ENCODE measurements at places on chromosomes 16 and 17.

- no peak for DNase-seq
- H3K27me3 ChIP-seq, result peaks cover 28% of the 10 kb centered on the region
- no peak overlapping the region for H3K27ac ChIP-seq
- H3K4me3 ChIP-seq, result no peak overlapping the region
These were observed 203.5 kb upstream of the N4BP1 start for GRCh38 chr16:48813485-48813884.

GRCh38 chr16:82655720-82656490, 29.1 kb downstream of the CDH13 start:
- H3K27ac ChIP-seq, result peak overlapping the region; percentile 88
- H3K27me3 ChIP-seq, result peaks cover 5% of the 10 kb centered on the region
- H3K36me3 ChIP-seq, result peaks cover 6% of the 10 kb centered on the region
- peaks cover 76% of the 10 kb centered on the region for H3K4me1 ChIP-seq
- DNase-seq, result no peak
- peak overlapping the region; percentile 64 for H3K4me3 ChIP-seq

DNA sequence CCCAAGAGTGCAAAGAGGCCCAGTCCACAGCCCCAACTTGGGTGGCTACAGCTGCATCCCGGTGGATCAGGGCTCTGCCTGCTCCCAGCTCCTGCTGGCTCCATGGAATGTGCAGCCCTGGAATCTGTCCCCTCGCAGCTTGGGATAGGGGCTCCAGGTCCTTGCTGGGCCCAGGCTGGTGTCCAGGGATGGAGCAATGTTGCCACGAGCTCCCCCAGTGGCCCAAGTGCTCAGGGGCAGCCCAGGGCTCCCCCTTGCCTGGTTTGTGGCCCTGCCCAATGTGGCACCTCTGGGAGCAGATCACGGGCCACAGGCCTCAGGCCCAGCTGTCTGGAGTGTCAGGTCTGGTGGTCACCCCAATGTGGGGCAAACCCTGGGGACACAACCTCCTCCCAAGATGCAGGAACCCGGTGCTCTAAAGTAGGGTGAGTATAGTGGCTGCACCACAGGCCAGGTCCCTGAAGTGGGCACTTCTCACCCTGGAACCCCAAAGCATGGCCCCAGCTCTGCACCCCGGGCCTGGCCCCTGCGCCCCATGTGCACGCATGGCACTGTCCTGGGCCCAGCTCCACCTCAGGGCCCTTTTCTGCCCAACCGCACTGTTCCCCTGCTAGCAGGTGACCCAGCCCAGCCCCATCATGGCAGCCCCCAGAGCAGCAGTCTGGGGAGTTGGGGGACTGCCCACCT, 14.8 kb upstream of the DNAH9 start:
- no peaks in the 10 kb centered on the region for H3K27me3 ChIP-seq
- no peaks in the 10 kb centered on the region for H3K36me3 ChIP-seq
- H3K27ac ChIP-seq, result no peak overlapping the region
- no peak for DNase-seq

DNA sequence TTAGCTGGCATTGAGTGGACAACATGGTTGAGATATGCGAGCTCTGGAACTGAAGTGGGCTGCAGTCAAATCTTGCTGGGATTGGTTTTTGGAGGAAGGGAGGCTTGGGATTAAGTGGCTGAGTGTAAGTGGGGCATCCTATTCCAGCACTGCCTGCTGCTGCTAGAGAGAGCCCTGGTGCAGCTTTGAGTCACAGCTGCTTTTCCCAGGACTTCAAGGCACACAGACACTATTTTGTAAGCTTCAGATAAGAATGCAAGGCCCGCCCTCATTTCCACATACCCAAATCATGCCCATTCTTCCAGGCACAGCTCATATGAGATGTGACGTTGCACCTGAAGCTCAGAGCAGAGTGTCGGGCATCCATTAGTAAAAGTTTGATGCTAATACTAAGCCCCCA, 10.2 kb upstream of the MAF start:
- H3K27me3 ChIP-seq, result peaks cover 2% of the 10 kb centered on the region
- no peak overlapping the region for H3K27ac ChIP-seq
- peaks cover 2% of the 10 kb centered on the region for H3K36me3 ChIP-seq
- H3K4me3 ChIP-seq, result no peak overlapping the region
- H3K4me1 ChIP-seq, result peaks cover 33% of the 10 kb centered on the region
- no peak for DNase-seq

- H3K4me3 ChIP-seq, result no peak overlapping the region
- DNase-seq, result no peak
- H3K36me3 ChIP-seq, result peaks cover 34% of the 10 kb centered on the region
These were observed 10.6 kb downstream of the CHMP1A start for GRCh38 chr16:89646906-89647305.

DNA sequence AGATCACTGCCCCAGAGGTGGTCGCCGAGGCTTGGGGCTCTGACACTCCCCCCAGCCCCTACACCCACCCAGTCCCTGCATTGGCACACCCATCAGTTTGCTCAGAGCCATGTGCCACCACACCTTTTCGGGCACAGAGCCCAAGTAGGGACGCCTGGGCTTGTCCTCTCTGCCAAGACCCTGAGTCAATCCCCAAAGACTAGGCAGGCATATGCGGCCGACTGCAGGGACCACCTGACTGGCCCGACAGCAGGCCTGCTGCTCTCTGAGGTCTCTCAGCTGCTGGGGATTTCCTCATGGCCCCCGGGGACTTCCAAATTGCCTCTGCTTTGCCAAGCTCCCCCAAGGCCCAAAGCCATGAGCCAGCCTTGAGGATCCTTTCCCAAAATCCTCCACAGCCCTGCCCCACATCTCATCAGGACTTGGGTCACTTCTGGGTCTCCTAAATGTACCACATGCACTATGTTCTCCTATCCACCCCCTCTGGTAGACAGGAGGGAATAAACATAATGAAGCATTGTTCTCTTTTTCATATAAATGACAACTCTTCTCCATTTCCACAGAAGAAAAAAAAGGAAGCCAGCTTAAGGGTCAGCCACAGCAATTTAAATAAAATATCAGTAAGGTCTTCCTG, 30.6 kb downstream of the MYO18A start:
- H3K27ac ChIP-seq, result peak overlapping the region; percentile 7
- no peaks in the 10 kb centered on the region for H3K36me3 ChIP-seq
- peak overlapping the region; percentile 77 for H3K4me3 ChIP-seq
- H3K27me3 ChIP-seq, result no peaks in the 10 kb centered on the region

GRCh38 chr17:78672005-78672404, 94.8 kb upstream of the DNAH17 start:
- no peak overlapping the region for H3K4me3 ChIP-seq
- no peak overlapping the region for H3K27ac ChIP-seq
- H3K36me3 ChIP-seq, result peaks cover 49% of the 10 kb centered on the region
- DNase-seq, result no peak

DNA sequence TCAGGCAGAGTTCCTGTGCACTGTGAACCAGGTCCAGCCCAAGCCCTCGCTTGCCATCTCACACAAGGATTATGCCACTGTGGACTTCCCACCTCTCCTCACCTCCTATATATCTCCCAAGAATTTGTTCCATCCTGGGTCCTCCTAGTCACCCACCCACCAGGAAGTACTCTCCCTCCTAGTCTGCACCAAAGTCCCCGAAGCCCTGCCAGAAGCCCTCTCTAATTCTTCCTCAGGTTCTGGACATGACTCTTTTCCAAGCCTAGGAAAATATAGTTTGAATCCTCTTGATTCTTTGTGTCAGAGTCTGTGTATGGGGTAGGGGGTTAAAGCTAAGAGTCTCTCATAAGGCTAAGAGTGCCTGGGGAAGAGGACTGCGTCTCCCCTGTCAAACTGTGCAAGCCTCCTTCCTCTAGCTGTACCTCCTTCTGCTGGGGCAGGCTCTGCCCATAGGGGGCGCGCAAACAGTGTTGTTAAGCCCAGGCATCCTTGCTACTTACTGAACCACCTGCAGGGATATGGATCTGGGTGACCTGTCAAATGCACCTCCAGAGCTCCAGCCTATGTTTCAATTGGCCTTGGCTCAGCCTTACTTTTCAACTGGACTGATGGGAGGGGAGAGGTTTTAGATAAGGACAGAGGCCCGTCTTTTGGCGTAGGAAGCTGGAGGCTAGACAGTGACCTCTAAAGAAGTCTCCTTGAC, 16.6 kb upstream of the DLX4 start:
- H3K4me1 ChIP-seq, result no peaks in the 10 kb centered on the region
- H3K27me3 ChIP-seq, result peaks cover 33% of the 10 kb centered on the region
- DNase-seq, result peak; percentile 63

Measured in T-helper 2 cell treated with Interferon-gamma antibody and Interleukin-4, amounts not matched to agents 5 μg/mL and 100 μg/mL, for 36 hours (primary cell).